ENCODE measurements at places on chromosomes 1 and 21. TPM values are rescaled to one million over a fixed set of nuclear protein-coding genes. Genes with fewer than 3 reads are reported as not detected.

Gene F3
- total RNA-seq: 38.6 TPM

GRCh38 chr1:60118085-60118484 is 44.5 kb upstream of the C1orf87 start:
- peak; percentile 78 for DNase-seq

GRCh38 chr21:29763674-29764073 is 176.1 kb downstream of the GRIK1 start:
- DNase-seq: no peak

DNA sequence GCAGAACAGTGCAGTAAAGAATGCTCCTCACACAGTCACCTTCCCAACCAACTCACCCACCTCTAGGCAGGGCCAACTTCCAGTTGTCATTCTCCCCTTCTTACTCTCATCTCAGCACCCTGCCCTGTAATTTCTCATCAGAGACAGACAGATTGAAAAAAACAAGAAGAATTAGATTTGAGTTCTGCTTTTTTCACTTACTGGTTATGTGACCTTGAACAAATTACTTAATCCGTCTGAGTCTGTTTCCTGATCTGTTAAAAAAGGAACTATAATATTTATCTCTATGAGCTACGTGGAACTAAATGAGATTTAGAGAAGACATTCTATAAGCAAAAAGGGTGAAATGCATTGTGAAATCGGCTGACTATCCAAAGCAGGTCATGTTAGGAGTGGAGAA is 330.3 kb downstream of the ZNF326 start:
- no peak for DNase-seq

Gene WNT3A
- total RNA-seq: 0.39 TPM

DNA sequence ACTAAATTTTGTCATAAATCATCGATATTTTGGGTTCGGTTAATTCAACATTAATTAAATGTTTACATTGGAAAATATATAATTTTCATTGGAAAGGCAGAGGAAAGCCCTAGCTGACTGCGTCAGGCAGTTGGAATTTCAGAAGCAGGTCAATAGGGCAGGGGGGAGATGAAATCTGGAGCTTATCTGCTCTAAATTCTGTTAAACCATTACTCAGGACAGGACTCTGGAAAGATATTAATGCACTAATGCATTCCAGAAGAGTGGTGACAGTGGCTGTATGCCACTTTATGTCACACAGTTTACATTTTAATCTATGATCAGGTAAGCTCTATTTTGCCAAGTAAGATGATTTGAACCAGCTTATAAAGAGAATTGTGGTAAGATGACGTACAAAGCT is 153.0 kb upstream of the B3GALT2 start:
- DNase-seq: no peak

GRCh38 chr1:228319352-228320088 is 87.1 kb downstream of the TRIM11 start:
- no peak for DNase-seq

DNA sequence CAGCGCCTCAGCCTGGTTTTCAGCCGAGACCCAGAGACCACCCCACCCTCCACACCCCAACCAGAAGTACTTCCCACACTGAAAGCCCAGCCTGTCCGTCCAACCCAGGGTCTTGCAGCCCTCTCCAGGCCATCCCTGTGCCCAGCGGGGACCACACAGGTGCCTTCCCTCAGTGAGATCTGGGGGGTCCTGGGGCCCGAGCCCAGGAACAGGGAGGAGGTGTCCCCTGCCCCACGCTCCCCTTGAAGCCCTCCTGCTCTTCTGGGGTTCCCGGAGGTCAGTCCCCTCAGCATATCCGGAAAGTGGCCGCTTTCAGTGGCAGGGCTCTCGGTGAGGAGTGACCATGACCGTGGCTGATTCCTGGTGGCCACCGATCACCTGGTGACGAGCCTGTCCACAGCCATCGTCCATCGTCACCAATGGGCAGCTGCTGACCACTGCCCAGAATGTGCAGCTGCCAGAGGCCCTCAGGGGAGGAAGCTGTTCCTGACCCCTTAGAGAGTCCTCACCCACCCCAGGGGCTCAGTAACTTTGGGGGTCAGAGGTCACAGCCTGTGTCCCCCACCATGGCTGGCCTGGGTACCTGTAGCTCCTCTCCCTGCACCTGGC is 3.4 kb downstream of the TMEM240 start:
- no peak for DNase-seq

- no peak for DNase-seq
These were observed 865 bp downstream of the ADPRS start for GRCh38 chr1:36089393-36090121.

GRCh38 chr1:182794676-182795201 is 5.2 kb downstream of the NPL start:
- DNase-seq: no peak

Gene SPRR1A
- 6.1 TPM for total RNA-seq

GRCh38 chr1:169873582-169874199 is 20.0 kb downstream of the SCYL3 start:
- no peak for DNase-seq

Gene OR2T29
- total RNA-seq: not detected

Gene NEK2
- total RNA-seq: 8.9 TPM

Measured in skin of body (tissue), 3 donors.